ENCODE measurements at places on chromosomes 4 and X. TPM values are rescaled to one million over a fixed set of nuclear protein-coding genes. Genes with fewer than 3 reads are reported as not detected.

The PLXNB3 gene
- 20.9 TPM for total RNA-seq

The ART3 gene
- total RNA-seq: not detected

The PF4V1 gene
- total RNA-seq: not detected

The LRP2BP gene
- total RNA-seq: 0.85 TPM

The TMEM31 gene
- not detected for total RNA-seq

The ASMTL gene
- 24.5 TPM for total RNA-seq

The ZIC3 gene
- total RNA-seq: not detected

The CT45A5 gene
- not detected for total RNA-seq

The CABS1 gene
- total RNA-seq: not detected

The ADD1 gene
- total RNA-seq: 144 TPM

The TCEANC gene
- total RNA-seq: 4.1 TPM

The NDST4 gene
- total RNA-seq: 0.66 TPM

The SLITRK2 gene
- total RNA-seq: 1.3 TPM

The EVC gene
- 37.0 TPM for total RNA-seq

The TMEM184C gene
- 35.0 TPM for total RNA-seq

The XPNPEP2 gene
- total RNA-seq: 10.3 TPM

The TRPC5OS gene
- total RNA-seq: not detected

The FSTL5 gene
- total RNA-seq: not detected

The FGFR3 gene
- total RNA-seq: 0.22 TPM

The YIPF7 gene
- not detected for total RNA-seq
